ENCODE measurements at places on chromosomes 6 and 20.
A peak's percentile ranks its signal among the peaks of the same experiment; 100 is the strongest.

GRCh38 chr6:24924580-24925356 is 11.0 kb downstream of the RIPOR2 start:
- DNase-seq: no peak

DNA sequence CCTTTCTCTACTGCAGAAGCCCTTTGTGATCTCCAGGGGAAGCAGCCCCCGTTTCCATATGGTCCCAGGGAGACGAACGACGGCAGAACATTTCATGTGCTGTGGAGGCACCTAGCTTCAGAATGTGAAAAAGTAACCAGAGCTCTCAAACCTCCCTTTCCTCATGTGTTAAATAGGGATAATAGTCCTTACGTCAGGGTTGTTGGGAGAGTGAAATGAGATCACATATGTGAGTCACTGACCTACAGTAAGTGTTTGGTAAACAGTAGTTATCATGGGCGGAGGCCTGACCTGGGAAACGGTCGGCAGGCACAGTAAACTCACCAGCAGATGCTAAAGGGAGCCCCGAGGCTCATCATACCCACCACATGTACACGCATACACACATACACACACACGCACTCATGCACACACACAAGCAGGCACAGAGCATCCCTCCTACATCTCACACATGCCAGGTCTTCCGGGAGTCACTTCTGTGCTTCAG is 89.7 kb downstream of the LY86 start:
- DNase-seq: no peak

DNA sequence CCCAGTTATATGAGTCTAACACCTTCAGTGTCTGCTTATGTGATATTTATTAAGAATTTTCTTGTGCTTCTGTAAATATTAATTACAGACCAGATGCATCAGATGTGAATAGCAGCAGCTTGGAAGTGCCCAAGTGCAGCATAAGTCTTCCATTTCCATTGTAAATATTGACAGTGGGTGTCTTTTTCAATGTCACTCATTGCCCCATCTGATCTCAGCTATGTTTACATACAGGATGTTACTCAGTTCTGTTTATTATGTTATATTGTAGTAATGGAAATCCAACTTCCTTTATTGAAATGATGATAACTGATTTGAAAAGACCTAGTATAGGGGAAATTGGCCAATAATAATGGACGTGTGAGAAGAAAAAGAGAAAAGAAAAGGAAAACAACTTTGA is 296.7 kb downstream of the SAMD5 start:
- DNase-seq: no peak

DNA sequence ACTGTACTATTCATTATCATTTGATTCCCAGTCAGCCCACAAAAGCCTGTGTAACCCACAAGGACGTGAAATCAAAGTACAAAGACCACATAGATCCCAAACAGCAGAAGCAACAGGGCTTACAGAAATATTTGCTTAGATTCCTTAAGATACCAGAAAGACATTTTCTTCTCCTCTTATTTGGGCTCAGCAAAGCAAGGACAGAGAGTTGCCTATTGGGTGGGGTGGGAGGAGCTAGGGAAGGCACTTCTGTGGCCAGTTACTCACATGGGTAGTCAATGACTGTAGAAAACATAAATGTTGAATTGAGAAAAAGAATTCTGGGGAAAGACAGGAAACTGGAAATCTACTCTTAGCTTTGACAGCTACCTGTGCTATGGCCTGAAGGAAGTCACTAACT is 19.8 kb downstream of the PDE7B start:
- DNase-seq: no peak

- DNase-seq: no peak
These were observed 45.6 kb upstream of the CD93 start for GRCh38 chr20:23131766-23132165.

DNA sequence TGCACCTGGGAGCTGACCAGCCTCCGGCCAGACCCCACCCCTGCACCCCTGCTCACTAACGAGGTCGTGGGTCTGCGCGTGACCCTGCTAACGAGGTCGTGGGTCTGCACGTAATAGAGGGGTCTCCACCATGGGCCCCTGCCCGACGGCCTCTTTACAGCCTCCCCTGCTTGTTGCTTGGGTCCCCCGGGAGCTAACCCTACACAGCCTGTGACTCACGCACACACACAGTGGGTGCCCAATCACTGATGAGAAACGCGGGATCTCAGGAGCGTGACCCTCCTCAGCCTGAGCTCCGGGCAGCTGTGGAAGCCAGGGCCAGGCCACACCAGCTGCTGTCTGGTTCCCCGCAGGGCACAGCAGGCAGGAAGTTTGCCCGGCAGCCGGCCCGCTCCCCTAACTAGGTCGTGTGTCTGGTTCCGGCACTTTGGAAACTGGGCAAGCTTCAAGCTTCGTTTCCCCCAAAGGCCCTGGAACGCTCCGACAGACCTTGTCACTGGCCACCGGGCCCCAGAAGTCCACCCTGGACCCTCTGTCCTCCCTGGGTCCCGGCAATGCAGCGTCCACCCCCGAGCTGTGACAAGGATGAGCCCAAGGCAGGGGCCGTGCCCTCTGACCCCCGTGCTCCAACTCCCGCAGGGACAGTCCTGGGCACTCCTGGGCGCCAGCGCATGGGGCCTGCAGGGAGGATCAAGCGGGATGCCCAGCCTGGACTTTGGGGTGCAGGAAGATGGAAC is 767 bp downstream of the PTK6 start:
- no peak for DNase-seq

GRCh38 chr6:137647762-137648447 is 153.7 kb upstream of the OLIG3 start:
- DNase-seq: no peak

DNA sequence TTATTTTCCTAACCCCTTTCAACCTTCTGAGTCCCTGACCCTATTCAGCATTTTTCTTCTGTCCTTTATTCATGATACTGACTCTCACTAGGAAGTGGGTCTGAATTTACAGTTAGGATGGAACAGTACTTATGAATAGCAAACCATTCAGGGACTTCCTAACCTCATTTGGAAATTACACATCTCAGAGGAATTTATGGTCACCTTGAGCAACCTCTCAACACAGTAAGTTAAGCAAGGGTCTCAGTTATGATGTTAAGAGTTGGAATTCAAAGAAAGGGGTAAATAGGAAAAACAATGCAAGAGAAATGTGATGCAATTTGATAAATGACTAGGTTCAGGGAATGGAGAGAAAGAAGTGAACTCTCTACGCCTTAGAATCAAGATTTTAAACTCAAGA is 97.3 kb downstream of the GPR6 start:
- DNase-seq: no peak

DNA sequence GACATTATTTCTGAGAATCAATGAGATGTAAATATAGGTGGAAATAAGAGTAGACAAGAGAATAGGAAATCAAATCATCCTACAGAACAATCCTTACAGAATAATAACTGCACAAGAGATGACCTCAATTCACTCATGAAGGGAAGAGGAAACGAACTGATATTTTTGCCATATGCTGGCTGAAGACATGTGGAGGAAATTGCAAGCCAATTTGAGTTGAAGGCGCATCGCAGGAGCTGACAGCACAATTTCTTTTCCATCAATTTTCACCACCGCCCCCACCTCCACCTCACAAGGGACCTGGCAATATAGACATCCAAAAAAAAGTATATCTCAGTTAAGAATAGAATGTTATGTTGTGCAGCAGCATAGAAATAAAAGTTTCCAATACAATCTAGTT is 20.3 kb downstream of the CITED2 start:
- no peak for DNase-seq

GRCh38 chr6:5333658-5334057 is 72.3 kb downstream of the FARS2 start:
- DNase-seq: no peak

GRCh38 chr6:50820869-50821264 is 2.2 kb downstream of the TFAP2B start:
- no peak for DNase-seq

GRCh38 chr20:20443504-20443903 is 75.6 kb downstream of the INSM1 start:
- no peak for DNase-seq

DNA sequence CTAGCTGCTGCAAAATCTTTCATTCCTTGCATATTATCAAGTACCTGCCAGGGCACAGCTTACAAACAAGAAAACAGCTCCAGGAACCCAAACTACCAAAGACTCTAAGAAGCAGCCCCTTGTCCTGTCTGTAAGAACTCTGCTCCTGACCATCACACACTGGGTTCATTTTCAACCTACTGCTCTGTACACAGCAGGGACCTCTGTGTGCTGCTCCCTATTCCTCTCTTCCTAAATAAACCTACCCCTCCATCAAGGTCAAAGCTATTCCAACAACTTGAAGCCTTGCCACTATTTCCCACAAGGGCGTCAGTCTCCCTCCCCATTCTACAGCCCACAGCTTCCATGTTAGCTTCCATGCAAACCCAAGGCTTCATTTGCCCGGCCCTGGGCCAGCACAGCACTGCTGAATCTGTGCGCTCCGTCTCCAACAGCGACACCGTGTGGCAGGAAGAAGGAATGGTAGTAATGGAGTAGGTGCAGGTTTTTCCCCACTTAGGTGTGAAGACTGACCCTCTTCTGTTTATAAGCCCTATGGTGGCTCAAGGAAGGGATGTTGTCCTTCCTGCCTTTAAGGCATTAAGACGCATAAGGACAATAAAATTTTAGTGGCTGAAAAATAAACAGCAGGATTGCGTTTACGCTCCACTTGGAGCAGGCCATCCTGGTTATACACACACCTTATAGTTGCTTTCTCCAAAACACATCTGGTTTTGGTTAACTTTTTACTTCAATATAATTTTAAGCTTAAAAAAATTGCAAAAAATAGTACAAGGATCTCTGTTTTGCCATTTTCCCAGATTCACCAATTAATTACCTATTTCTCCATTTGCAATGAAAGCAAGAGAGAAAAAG is 115.2 kb upstream of the NXT1 start:
- DNase-seq: peak; percentile 68

GRCh38 chr6:113556775-113557174 is 300.4 kb upstream of the MARCKS start:
- no peak for DNase-seq

DNA sequence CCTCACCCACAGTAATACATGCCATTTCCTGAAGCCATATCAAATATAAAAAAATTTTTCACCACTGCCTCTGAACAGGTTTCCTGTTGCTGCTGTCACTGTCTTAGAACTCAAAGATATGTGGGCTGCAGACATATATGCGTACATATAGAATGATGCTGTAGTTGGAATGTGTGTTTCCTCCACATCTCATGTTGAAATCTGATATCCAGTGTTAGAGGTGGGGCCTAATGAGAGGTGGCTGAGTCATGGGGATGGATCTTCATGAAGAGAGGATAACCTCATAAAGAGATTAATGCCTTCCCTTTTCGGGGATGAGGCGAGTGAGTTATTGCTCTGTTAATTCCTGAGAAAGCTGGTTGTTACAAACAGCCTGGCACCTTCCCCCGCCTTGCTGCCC is 7.7 kb upstream of the SCP2D1 start:
- no peak for DNase-seq

DNA sequence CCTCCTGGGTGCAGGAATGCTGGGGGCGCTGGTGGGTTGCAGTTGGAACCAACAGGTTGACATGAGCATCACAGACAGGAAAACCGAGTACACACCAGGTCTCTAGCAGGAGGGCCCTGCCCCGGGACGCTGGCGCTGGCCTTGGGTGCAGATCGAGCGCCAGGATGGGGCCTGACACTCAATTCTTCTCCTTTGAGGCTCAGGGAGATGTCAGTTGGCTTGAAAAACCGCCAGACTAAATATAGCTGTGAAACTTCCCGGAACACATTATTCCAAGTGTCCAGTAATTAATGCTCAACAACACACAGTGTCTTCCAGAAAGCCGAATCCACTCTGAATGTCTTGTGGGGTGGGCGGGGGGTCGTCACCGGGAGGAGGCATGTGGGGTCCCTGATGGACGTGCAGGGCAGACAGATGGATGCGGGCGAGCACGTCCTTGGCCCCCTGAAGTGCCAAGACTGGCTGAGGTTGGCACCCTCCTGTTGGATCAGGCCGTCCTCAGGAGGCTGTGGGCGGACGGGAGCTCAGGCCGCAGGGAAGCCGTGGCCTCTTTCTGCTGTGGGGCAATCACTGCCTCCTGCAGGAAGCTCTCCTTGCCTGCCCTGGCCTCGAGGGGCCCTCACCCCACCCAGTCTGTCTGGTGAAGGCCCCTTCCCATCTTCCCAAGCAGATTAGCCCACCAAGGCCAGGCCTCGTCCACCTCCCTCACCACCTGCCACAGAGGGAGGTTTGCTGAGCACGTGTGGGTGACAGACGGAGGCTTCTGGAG is 19.4 kb upstream of the GATA5 start:
- no peak for DNase-seq

- DNase-seq: no peak
These were observed 104.6 kb downstream of the DLL1 start for GRCh38 chr6:170186006-170186935.

GRCh38 chr6:75906871-75907270 is 157.8 kb downstream of the MYO6 start:
- peak; percentile 33 for DNase-seq

DNA sequence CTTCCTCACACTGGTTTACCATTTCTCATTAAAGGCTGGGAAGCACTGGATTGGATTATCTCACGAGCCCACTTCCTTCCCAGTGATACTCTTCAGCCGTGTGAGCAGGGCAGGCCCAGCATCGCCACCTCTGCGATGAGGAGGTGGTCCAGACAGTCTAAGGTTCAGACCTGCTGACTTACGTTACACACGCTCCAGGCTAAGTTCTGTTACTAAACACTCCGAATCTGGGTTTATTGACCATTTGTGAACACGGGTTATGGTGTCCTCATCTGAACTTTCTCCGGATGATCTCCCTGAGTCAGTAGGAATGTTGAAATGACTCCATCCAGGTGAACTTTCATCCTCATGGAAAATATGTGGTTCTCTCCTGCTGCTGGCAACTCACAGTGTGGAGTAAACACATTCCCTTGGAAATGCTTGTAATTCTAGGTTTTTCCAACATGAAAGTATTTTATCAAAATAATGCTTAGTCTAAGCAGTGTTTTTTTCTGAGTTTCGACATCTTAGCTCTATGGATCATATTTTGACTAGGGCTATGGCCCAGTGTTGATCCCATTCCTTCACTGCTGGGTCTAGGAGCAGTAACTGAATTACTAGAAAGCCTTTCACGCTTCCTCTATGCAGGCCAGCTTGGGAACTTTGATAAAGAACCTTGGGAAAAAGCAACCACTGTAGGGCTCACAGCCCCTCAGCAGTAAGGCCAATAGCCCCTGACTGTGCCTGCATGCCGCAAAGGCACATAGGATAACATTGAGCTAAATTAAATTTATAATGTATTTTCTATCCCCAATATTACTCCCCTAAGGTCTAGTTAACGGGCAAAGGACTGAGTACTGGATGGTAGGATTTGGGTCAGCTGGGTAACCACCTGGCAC is 37.7 kb upstream of the PXDC1 start:
- DNase-seq: peak; percentile 54

DNA sequence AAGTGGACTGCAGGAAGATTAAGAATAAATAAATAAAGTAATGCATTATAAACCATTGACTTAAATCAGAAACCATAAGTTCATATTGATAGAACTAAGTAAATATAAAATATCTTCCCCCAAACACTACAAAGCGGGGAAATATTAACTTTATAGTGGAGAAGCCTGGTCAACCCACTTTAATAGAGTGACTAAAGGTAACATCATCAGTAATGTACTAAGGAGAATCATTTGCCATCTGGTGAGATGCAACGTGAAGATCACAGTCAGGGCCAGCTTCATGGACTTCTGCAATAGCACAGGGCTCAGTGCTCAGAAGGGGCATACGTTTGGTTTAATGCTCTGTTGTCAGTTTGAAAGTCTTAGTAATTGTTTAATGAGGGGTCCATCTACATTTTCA is 58.8 kb upstream of the CD83 start:
- DNase-seq: no peak

- DNase-seq: no peak
These were observed 58.3 kb downstream of the LAMP5 start for GRCh38 chr20:9572670-9573069.
